Stimulated activated naive CD8-positive, alpha-beta T cell treated with anti-CD3 and anti-CD28 coated beads, Interleukin-15, amount 100 ng/mL, for 72 hours (primary cell): ENCODE measurements at places on chromosomes 6 and 20.
A peak's percentile ranks its signal among the peaks of the same experiment; 100 is the strongest.

DNA sequence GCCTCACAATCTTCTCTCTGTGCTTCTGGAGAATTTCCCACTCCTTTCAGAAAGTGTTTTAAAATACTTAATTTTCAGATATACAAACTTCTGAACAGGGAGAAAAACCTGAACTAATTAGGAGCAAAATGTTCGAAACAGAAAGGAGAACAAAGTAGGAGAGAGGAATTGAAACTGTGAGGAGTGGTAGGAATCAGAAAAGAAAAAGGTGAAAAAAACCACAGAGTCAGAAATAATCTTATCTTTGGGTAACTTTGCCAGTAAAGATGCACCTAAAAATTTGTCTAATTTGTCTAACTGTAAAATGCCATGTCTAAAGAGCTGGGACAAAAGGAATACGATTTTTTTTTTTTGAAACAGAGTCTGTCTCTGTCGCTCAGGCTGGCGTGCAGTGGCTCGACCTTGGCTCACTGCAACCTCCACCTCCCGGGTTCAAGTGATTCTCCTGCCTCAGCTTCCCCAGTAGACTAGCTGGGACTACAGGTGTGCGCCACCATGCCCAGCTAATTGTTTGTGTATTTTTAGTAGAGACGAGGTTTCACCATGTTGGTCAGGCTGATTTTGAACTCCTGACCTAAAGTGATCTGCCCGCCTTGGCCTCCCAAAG, 4.7 kb upstream of the RIPOR2 start:
- DNase-seq: no peak

DNA sequence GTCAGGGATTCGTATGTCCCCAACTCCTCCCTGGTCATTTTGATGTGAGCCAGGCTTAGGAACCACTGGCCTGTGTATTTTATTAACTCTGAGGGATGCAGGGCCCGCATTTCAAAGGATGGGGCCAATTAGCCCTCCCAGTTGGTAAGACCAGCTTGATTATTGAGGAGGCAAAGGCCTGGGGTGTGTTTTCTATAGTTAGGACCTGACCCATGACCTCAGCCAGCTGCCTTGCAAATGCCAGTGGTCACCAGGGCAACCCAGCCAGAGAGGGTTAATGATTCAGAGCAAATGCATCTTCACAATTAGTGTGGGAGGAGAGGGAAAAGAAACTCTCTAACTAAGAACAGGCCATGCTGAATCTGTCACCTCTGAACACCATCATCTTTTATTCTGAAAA, 835.4 kb downstream of the MAFB start:
- DNase-seq: no peak

- no peak for DNase-seq
These were observed 129.4 kb downstream of the CDH26 start for GRCh38 chr20:60087563-60088105.

DNA sequence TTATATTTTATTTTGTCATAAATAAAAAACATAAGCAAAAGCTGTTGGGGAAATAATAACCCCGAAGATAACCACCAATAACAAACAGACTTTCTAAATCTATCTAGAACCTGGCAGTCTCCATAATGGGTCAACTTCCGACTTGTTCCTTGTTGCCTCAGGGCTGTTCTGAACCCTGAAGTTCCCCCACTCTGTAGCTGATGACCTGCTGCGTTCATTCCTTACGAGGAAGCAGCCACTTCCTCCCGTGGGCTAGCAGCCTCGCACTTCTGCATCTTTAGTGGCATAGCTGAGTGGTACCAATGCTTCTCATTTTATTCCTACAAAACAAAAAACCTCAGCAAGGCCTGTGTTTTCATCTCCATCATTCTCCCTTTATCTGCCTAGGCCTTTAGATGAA, 103.0 kb downstream of the PLEKHG1 start:
- DNase-seq: no peak

DNA sequence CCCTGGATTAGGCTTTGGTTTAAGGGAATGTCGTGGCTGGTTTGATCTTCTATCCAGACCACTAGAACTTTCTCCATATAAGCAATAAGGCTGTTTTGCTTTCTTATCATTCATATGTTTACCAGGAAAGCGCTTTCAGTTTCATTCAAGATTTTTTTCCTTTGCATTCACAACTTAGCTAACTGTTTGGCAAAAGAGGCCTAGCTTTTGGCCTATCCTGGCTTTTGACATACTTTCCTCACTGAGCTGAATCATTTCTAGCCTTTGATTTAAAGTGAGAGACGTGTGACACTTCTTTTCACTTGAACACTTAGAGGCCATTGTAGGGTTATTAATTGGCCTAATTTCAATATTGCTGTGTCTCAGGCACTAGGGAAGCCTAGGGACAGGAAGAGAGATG, 1.7 kb upstream of the FAM50B start:
- no peak for DNase-seq

GRCh38 chr20:32252189-32252588, 25.3 kb upstream of the KIF3B start:
- peak; percentile 80 for DNase-seq

- DNase-seq: no peak
These were observed 269.9 kb upstream of the SUPT3H start for GRCh38 chr6:45647341-45648261.
